Dermis microvascular lymphatic vessel endothelial cell (primary cell): ENCODE measurements at places on chromosomes 11 and 22. TPM values are rescaled to one million over a fixed set of nuclear protein-coding genes. Genes with fewer than 3 reads are reported as not detected.

DNA sequence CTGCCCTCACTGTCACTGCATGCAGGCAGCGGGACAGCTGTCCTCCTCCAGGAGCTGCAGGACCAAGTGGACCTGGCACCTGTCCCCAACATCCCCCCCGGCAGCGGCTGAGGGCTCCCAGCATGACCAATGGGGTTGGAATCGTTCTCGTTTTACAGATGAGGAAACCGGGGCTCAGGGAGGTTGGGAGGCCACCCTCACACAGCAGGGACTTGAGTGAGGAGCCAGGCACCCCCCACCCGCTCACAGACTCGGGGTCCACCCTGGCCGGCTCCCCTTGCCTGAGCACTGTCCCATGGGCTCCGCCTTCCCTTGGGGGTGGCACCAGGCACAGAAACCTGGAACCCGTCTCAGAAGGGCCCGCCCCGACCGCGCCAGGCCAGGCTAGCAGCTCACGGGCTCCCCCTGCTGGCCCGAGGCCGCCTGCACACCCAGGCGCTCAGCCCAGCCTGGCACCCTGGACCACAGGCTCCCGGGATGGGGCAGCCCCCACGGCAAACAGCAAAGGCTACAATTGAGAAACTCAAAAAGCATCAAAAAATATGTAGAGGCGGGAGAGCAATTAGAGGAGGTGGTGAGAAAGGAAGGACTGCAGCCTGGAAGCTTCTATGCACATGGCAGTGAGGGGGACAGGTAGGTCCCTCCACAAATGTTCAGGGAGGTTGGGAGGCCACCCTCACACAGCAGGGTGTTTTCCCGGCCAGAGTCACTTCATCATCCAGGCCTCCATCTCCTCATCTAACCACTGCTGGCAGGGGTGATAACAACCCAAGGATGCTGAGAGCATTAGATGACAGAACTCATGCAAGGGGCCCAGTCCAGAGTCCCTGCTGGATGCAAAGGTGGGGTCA is 12.8 kb downstream of the MACROD1 start:
- no peak for DNase-seq

DNA sequence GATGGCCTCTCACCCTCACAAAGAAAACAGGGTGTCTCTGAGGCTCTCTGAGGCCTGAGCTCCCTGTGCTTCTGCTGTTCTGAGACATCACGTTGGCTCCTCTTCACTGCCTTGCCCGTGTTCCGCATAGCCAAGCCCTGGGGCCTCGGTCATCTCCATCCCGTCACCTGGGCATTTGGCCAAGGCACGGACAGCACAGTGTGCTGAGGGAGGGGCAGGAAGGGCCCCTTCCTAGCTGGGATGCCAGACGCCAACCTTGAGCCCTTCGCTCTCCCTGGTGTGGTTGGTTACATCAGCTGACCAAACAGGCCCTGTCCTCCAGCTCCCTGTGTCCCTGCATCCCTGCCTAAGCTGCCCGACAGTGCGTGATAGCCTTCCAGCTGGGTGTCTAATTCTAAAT is 25.9 kb downstream of the MOV10L1 start:
- peak; percentile 89 for DNase-seq

DNA sequence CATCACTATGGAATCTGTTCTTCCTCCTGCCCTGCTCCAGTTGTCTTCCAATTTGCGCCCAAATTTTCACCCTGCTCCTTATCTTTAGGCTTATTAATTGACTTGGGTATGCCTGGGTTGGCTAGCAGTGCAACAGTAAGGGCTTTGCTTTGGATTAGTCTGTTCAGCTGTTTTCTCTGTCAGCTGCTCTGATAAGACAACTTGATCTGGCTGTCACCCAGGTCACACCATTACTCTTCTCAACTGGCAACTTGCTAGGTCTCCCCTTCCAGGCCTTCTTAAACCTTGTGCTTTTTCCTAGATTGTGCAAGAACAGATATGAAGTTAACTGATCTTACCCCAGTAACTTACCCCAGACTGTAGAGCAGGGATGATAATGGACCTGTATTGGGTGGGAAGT is 357.8 kb upstream of the LARGE1 start:
- DNase-seq = no peak

- no peak for DNase-seq
Measured at GRCh38 chr11:3905080-3905953, 49.9 kb downstream of the STIM1 start.

DNA sequence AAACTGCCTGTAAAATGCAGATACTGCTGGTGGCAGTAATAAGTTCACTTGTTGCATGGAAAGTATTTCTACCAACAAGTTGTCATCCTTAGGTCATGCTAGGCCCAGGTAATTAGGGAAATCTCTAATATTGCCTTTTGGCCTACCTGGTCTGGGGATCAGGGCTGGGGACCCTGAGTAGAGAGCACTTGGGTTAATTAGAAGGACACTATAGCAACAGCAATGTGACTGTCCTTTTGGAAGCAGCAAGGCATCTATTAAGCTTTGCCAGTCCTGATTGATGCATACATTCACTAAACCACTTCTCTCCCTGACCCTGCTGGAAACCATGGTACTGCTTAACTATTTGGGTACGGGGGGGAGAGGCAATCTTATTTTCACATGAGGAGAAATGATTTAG is 86.5 kb upstream of the GNAZ start:
- DNase-seq = no peak

- DNase-seq = peak; percentile 16
Measured at GRCh38 chr22:46829941-46830715, 67.7 kb downstream of the TBC1D22A start.

Gene SLC37A2
- total RNA-seq = 0.90 and 1.1 TPM in 2 replicates

Gene RGL4
- total RNA-seq = not detected in 2 replicates

DNA sequence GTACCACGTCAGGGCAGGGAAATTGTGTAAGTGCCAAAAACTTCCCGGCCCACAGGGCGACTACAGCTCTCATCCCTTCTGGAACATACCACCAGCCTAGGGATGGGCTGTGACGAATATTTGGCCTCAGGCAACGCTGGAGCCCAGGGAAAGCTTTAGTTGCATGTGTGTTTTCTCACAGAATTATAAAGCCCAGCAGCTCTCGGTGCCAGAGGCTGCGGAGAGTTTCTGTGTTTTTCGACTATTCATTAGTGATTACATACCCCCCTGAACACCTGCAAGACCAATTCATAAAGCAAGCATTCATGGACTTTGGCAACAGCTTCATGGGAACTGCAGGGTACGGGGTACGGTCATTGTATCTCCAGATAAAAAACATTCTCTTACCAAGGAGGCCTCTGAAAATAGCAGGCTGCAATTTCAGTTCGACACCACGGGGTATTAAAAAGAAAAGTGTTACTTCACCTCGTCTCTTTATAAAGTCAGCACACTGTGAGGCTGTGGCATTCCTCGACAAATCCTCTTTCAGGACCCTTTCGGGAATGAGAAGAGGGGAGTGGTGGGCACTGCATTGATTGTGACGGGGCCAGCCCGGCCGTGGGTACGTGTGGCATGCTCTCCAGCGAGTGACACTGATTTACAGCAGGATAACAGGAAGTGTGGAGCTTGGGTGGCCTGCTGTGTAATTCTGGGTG is 243.6 kb upstream of the SORL1-AS1 start:
- DNase-seq = no peak
